IPS-NIHi11 (cell line): ENCODE measurements at places on chromosomes 5 and 9.

DNA sequence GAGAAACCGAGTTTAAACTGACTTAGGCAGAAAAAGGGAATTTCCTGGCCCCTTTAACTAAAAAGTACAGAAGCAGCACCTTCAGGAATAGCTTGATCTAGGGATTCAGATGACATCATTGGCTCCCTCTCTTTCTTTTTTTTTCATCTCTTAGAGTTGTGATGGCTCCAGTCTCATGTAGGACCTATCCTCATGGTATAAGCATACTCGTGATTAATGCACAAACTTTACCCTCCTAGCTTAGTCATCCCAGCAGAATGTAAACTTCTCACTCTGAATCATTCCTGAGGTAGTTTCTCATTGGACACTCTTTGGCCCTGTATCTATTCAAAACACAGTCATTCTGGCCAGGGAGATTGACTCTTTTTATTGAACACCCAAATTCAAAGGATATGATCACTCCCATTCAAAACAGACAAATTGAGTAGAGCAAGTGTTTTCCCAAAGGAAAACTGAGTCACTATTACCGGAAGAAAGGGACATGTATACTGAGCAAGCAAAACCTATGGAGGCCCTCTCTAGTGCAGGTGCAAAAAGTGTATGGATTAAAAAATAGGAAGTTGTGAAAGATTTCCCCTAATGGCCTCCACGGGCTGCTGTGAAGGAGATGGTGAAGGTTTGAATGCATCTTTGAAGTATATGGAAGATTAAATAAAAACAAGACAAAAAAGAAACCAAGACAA lies 27.6 kb upstream of the SMIM23 start:
- DNase-seq, result no peak

GRCh38 chr9:129555512-129556215 lies 65.2 kb downstream of the C9orf50 start:
- no peak for DNase-seq

DNA sequence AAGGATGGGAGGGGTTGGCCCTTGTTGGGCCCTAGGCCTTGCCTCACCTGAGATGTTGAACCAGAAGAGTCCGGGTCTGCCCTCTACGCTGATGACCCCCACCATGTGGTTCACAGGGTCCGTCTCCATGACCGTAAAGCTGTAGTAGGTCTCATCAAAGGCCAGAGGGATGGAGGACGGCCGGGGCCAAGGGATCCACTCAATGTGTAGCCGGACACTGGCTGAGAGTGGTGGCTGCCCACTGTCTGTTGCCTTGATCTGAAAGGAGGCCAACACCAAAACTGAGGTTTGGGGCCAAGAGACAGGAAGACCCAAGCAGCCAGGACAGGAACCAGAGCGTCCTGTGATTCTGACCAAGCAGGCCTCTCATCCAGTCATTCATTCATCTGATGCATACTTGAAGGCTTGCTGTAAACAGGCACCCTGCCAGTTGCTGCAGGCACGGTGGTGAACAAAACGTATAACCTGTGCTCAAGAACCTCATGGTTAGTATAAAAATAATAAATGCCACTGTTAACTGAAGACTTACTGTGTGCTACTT lies 37.9 kb downstream of the FAT2 start:
- no peak for DNase-seq

GRCh38 chr5:77709993-77710685 lies 66.0 kb downstream of the TBCA start:
- DNase-seq, result no peak

- DNase-seq, result no peak
Observed at GRCh38 chr5:9947225-9947714, 302.4 kb downstream of the ATPSCKMT start.

GRCh38 chr5:129465776-129466344 lies 5.8 kb downstream of the ADAMTS19 start:
- DNase-seq, result no peak

DNA sequence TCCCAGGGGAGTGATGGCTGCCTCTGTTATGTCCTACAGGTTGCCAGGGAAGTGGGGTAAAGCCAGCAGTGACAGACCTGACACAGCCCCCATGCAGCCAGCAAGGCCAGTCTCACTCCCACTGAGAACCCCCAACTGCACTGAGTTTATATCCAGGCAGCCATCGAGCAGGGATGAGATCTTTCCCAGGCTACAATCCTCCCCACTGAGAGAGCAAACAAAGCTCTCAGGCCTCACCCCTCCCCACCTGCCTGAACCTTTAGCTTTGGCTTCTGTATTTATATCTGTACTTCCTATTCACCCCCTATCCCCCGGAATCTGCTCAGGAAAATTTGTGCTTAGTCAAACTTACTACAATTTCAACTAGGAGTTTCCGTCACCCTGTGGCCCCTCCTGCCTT lies 284.1 kb downstream of the FAM170A start:
- DNase-seq, result peak; percentile 11

GRCh38 chr5:9869616-9870288 lies 239.6 kb upstream of the TAS2R1 start:
- no peak for DNase-seq

- DNase-seq, result no peak
Observed at GRCh38 chr9:107547303-107547702, 57.7 kb upstream of the KLF4 start.

DNA sequence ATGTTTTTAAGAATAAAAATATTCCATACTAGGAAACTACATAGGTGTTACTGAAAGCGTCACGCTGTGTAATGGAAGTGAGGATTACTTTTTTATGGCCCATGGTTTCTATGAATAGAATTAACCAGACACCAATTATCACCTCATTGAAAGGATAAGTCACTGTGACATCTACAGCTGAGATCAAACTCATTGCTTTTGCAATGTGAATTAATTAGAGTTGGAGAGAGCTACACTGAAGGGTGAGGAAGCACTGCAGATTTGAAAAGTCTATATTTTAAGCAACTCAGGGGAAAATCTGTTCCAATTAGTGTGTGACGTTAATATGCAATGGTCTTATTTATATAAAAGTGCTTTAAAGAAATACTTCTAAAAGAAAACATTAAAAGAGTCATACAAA lies 1300.1 kb upstream of the DMAC1 start:
- no peak for DNase-seq

GRCh38 chr9:95409650-95410426 lies 92.3 kb upstream of the FANCC start:
- DNase-seq, result no peak

DNA sequence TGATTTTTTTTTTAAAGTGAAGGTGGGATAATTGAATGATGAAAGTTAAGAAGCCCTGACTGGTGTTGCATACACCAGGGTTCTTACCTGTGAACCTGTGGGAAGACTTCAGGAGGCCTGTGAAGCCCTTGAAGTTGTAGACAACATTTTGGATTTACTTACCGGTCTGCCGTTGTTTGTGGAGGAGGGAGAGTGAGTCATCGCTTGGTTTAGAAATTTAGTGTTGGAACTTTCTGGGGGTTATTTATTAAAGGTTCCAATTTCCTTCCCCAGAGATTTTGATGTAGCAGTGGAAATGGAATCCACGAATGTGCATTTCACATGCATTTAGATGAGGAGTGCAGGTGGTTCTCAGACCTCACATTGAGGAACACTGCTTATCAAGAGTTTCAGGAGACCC lies 49.6 kb downstream of the ARHGAP26 start:
- no peak for DNase-seq

DNA sequence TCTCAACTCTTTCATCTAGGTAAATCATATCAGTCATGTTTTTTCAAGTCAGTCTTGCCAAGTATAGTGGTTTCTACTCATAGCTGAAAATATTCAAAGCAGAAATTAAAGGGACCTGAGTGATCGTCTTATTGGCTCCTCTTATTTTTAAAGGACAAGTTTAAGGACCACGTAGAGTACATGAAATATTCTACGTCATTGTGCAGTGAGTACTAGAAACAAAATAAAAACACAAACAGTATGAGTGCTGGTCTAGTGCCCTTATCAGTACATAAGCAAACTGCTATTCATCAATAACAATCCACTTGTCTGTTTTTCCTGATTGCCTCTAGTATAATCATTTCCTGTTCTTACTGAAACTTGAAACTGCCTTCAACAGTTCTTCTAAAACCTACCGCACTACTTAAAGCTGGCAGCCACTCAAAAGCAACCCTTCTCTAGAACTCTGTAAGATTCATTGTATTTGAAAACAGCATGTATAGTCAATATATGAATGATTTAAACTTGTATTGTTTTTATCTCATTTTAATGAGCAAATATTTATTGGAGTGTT lies 853.7 kb downstream of the TAF11L14 start:
- DNase-seq, result no peak

GRCh38 chr9:105621001-105621400 lies 41.3 kb upstream of the TAL2 start:
- no peak for DNase-seq

- peak; percentile 66 for DNase-seq
Observed at GRCh38 chr9:83708515-83709158, 879 bp upstream of the UBQLN1 start.

- no peak for DNase-seq
Observed at GRCh38 chr5:109961751-109962150, 272.0 kb downstream of the MAN2A1 start.

GRCh38 chr9:33065157-33066076 lies 11.1 kb downstream of the SMU1 start:
- DNase-seq, result no peak

- DNase-seq, result no peak
Observed at GRCh38 chr9:131333771-131334628, 44.5 kb downstream of the PLPP7 start.

DNA sequence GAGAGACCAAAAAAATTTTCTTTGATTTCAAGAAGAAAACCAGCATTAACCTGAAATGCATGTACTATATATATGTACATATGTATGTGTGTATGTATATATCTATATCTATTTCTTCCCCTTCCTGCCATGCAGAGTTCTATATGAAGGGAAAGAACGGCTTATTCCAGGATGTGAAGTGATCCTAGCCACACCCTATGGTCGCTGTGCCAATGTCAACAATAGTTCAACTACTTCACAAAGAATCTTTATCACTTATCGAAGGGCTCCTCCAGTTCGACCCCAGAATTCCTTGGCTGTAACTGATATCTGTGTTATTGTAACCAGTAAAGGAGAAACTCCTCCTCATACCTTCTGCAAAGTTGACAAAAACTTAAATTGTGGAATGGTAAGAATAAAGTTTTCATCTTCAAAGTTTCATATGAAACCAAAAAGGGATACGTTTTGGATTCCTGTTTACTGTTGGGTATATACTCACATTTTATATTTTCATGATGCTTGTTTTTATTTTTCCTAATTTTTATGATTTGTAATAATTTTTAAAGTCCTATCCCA lies 56.2 kb downstream of the DENND4C start:
- no peak for DNase-seq

DNA sequence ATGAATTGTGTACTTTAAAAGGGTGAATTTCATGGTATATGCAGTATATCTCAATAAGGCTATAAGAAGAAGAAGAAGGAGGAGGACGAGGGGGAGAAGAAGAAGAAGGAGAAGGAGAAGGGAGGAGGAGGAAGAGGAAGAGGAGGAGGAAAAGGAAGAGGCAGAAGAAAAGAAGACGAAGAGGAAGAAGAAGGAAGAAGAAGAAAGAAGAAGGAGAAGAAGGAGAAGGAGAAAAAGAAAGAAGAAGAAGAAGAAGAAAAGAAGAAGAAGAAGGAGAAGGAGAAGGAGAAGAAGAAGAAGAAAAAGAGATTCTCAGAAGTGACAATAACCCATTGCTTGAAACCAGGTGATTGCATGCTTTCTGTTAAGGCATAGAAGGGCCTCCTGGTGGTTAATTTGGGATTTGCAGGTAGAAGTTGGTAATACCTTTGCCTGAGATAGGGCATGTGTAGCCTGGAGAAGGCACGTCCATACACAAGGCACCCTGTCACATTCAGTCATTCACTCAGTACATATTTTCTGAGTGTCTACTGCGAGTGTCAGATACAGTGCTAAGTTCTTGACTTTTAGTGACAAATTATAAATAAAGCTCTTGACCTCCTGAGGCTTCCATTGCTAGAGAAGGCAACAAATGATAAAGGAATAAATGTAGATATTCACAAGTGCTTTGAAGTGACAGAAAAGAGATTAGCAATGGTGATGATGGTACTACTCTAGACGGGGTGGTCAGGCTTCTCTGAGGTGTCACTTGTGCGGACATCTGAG lies 231.3 kb downstream of the NPR3 start:
- DNase-seq, result peak; percentile 66

DNA sequence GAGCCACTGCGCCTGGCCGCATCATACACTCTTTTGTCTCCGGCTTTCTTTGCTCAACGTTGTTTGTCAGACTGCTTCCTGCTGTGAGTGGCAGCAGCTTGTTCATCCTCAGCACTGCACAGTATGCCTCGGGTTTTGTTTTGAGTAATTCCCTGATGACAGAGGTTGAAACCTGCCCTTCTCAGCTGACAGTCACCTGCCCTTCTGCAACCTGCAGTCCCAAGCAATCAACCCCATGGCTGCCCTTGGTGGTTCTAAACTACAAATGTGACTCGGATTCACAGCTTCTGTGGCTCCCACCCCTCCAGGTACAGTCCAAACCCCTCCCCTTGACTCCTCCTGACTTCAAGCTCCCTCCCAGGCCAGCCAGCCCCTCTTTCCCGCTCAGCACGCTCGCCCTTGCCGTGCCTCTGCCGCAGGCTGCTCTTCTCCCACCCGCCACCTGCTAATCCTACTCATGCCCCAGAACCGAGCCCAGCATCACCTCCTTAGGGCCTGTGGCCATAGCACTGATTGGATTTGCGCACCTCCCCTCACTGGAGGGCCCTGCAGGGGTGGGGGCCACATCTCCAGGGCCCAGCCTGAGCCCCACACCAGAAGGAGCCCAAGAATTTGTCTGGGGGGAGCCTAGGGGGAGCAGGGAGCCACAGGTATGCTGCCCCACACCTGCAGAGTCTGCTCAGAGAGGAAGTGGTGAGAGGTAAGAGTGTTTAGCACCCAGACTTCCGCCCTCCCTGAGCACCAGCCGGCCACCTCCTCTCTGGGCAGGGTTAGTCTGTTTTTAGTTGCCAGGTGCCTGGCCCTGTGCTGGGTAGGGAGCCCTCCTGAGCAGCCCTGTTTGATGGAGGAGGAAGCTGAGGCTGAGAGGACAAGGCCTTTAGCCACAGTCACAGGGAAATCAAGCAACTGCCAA lies 10.1 kb downstream of the EEIG1 start:
- no peak for DNase-seq

- no peak for DNase-seq
Observed at GRCh38 chr9:133023117-133023890, 7.5 kb upstream of the GTF3C5 start.

DNA sequence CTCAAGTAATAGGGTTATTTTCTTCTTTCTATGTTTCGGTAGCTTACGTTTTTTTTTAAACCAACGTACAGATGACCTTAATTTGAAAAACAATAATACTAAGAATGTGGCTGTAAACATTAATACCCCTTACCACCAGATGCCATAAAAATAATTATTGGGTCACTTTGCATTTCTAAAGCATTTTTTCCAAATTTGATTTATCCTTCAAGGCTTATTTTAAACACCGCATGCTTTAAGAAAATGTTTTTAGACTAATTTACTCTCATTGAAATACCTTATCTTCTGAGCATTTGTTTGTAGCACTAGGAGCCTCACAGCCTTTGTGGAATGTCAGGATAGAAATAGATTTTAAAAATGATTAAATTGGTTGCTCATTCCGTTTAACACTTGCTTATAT lies 5.8 kb upstream of the APBA1 start:
- DNase-seq, result no peak

- DNase-seq, result no peak
Observed at GRCh38 chr5:58064801-58065200, 395.1 kb downstream of the PLK2 start.
